ENCODE measurements at places on chromosomes 13 and 19.

GRCh38 chr13:87122551-87122950 is 548.6 kb upstream of the SLITRK5 start:
- no peak for DNase-seq

DNA sequence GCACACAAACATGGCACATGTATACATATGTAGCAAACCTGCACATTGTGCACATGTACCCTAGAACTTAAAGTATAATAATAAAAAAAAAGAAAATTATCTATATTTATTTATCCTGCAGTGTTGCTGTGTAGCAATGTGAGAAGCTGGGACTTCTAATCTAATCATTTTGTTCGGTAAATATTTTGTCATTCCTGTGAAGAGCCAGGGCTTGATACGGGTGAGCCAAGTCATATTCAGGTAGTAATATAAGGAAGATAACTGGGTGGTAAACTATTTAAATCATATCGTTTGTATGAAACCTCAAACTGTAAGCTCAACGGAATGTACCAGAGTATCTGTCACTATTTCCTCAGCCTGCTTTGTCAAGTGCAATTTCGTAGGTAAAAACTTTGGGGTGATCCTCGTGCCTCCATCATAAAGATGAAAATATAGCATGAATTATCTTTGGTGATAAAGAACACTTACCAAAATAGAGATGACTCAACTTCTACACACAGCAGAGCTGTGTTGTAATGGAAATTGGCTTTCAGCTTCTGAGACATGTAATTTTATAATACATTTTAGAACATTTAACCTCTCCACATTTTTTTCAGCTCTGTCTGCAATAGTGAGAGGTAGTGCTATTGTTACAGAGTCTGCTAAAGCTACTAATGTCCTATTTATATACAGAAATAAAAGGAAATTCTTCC is 92.9 kb downstream of the PCDH9 start:
- DNase-seq = no peak

DNA sequence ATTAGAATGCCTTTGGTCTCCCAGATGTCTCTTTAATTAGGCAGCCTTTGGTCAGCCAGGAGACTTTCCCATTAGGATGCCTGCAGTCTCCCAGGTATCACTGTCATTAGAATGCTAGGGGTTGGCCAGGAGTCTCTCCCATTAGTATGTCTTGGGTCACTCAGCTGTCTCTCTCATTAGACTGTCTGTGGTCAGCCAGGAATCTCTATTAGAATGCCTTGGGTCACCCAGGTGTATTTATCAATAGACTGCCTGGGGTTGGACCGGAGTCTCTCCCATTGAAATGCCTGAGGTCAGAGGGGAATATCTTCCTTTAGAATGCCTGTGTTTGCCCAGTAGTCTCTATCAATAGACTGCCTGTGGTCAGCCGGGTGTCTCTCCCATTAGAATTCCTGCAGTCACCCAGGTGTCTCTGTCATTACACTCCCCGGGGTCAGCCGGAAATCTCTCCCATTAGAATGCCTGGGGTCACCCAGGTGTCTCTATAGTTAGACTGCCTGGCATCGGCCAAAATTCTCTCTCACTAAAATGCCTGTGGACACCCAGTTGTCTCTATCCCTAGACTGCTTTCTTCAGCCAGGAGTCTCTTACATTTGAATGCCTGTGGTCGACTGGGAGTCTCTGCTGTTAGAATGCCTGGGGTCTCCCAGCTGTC is 1460.3 kb downstream of the UQCRFS1 start:
- no peak for DNase-seq

DNA sequence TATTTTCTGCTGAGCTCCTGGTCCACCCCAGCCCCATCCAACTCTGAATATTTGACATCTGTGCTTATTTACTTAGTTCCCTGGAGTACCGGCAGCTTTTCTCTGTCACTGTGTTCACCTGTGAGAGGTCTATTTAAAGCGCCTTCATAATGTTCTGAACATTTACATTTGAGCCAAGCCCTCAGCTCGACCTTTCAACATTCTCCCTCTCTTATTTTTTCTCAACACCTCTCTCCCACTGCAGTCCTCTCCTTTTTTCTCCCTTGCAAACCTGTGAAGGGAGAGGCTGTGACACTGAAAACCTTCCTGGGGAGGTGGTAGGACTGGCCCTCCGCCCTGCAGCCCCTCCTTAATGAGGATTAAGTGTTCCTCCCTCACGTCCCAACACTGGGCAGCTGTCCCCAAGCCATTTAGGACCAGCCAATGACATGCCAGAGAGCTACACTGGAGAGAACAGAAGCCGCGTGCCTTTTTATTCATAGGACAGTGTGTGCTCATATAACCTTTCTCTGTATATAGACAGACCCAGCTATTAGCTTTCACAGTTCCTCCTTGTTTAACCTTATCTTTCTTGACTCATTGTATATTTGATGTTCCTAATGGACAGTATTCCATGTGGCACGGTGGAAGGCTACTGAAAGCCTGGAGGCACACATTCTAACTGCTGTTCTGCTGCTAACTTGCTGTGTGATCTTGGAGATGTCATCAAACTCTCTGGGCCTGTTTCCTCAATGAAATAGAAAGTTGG is 134.8 kb downstream of the NUFIP1 start:
- no peak for DNase-seq

DNA sequence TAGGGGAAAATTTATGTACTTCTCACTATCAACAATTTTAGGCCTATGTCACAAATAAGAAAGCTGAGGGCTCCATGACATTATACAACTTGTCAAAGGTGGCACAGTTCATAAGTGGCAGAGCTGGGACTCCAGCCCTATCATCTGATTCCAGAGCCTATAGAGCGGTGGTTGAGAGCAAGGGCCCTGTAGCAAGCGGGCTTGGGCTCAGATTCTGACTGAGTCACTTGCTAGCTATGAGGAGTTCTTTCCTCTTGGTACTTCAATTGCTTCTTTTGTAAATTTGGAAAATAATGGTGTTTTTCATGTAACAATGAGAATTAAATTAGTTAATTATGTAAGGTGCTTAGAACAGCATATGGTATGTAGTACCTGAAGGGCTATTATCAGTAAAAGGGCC is 28.7 kb upstream of the FAM216B start:
- DNase-seq = no peak

DNA sequence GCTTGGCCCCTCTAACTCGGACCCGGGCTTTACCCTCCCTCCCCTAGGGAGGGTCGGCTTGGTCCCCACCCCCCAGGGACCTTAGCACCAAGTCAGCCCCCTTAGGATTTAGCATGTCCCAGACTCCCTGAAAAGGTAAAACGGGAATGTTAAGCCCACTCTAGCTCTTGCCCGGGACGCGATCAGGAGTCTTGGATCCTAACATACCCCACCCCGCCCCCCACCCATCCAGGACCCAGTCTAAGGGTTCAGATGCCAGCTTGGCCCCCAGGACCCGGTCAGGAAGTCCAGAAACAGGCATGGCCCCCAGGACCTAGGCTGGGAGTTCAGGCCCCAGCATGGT is 437 bp downstream of the EPOR start:
- no peak for DNase-seq

GRCh38 chr13:107347641-107348369 is 779.9 kb upstream of the ARGLU1 start:
- DNase-seq = no peak

DNA sequence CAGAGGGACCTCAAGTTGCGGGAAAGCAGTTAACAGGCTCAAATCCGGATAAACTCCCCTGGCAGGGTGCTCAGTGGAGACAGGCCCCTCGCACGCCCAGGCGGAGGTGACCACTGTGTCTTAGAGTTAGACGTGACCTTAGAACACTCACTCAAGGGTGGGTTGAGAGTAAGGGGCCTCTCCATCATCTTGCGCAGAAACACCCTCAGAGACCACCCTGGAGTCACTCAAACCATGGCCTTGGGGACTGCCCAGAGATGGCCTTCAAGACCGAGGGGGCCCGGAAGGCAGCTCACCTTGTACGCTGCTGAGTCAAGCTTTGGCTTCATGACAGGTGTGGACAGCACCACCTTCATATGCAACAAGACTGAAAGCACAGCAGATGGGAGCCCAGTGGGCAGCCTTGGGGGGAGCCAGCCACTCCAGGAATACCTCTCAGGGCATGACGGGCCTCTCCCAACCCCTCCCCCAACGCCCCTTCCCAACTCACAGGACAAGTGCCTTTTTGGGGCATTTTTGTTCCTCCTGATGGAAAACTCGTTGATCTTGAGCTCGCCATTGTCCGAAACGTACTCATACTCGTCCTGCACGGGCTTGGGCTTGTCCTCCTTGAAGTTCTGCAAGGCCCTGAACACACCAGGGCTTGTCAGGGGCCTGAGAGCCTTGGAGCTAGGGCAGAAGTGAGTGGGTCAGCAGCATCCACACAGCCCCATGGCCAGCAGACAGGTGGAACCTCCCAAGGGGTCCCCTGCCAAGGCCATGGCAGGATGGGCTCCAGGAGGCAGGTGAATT is 229.2 kb downstream of the TUBA3C start:
- DNase-seq = peak; percentile 2

- no peak for DNase-seq
These were observed 26.0 kb downstream of the SLC7A1 start for GRCh38 chr13:29569253-29570050.

- no peak for DNase-seq
These were observed 15.0 kb downstream of the BICRA start for GRCh38 chr19:47623921-47624391.
